Large intestine (tissue), 12 donors: ENCODE measurements at places on chromosomes 5 and 9. TPM values are rescaled to one million over a fixed set of nuclear protein-coding genes. Genes with fewer than 3 reads are reported as not detected.

DNA sequence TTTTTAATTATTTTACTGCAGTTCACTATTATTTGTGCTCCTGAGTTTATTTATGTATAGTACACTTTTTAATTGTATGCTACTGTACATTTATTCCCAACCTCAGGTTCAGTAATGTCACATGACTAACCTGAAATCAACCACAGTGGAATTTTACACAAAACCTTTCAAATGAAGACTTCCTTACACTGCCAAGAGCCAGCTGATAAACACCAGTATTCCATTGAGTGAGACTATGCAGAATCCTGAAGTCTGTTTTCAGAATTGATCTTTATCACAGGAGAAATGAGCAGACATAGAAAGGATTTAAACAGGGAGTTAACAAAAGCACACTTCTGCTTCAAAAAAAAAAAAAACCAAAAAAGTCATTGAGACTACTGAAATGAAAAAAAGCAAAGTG is 219.5 kb downstream of the PRR16 start:
- no peak for DNase-seq

- DNase-seq: no peak
These were observed 499 bp upstream of the TMEM232 start for GRCh38 chr5:110727025-110727314.

GRCh38 chr5:16965581-16965980 is 29.5 kb upstream of the MYO10 start:
- DNase-seq: no peak

DNA sequence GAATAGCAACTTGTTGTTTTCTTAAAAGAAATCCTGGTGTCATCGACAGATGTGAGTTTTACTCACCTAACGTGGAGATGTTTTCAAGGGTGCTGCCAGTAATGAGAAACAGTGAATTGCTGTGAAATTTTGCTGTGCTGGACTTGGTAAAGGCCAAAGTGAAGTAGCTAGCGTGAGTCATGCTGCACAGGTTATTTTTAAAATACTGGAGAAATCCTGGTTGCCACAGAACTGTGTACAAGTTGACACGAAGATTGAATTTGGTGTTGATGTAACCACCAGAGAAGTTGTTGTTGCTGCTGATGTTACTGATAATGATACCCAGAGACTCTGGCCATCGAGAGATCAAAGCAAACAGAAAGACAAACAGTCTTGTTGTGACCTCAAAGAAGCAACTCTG is 187.9 kb upstream of the NFIL3 start:
- DNase-seq: no peak

DNA sequence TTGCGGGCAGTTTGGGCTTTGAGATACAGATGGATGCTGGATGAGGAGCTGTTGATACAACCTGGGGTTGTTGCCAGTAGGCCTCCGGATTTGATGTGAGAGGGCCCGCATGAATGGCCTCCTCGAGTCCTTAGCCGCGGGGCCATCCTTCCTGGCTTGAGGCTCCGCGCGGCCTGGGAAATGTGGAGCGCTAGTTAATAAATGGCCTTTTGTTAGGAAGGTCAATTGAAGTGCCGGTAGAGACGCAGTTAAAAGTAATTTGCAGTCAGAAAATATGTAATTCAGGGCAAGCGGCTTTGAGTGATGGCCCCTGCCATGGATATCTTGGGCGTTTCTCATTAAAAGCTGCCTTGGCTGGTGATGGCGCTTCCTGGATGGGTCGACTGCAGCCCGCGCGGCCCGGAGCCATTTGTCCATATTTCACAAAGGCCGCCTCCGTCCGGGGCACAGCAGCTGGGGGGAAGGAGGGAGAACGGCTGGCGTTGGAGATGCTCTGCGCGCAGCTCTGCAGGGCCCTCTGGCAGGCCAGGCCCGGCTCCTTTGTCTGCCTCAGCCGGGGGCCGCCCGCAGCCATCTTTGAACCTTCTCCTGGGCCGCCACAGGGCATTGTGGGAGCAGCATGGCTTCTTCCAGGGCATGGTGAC is 11.2 kb downstream of the MVB12B start:
- no peak for DNase-seq

DNA sequence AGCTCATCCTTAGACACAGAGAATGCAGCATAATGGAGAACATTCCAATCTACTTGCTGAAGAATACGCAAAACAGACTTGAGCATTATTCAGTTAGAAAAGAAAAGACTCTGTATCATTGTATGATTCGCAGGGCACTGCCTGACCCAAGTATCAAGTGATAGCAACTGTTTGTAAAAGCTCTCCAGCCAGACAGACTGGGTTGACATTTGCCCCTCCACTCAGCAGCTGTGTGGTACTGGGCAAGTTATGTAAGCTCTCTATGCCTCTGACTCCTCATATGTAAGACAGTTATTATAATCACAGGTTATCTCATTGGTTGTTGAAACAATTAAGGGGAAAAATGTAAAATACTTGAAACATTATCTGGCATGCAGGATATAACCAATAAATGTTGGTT is 505.0 kb downstream of the ELAVL2 start:
- DNase-seq: no peak

CCDC152 gene
- 30.3 TPM for polyA plus RNA-seq

FOXD4L5 gene
- polyA plus RNA-seq: 0.09 TPM

CCNO gene
- polyA plus RNA-seq: not detected

FAM153A gene
- polyA plus RNA-seq: 0.58 TPM

ARSI gene
- 2.2 TPM for polyA plus RNA-seq
